CD8-positive, alpha-beta memory T cell (primary cell): ENCODE measurements at places on chromosomes 4 and X. TPM values are rescaled to one million over a fixed set of nuclear protein-coding genes. Genes with fewer than 3 reads are reported as not detected.
A peak's percentile ranks its signal among the peaks of the same experiment; 100 is the strongest.

GRCh38 chr4:76895619-76896018, 2.3 kb downstream of the SOWAHB start:
- no peak for DNase-seq

- peak; percentile 72 for DNase-seq
These were observed 218.9 kb downstream of the OR13H1 start for GRCh38 chrX:131762802-131763234.

- DNase-seq, result peak; percentile 1
These were observed 550.9 kb upstream of the BOD1L1 start for GRCh38 chr4:14178421-14178820.

- DNase-seq, result no peak
These were observed 349.3 kb downstream of the FBXO8 start for GRCh38 chr4:173934201-173934600.

- DNase-seq, result no peak
These were observed 1248.8 kb downstream of the ADGRL3 start for GRCh38 chr4:62448911-62449310.

- DNase-seq, result no peak
These were observed 624.3 kb upstream of the EPHA5 start for GRCh38 chr4:66294638-66295037.

- DNase-seq, result no peak
These were observed 174.4 kb upstream of the BCOR start for GRCh38 chrX:40272141-40272540.

DNA sequence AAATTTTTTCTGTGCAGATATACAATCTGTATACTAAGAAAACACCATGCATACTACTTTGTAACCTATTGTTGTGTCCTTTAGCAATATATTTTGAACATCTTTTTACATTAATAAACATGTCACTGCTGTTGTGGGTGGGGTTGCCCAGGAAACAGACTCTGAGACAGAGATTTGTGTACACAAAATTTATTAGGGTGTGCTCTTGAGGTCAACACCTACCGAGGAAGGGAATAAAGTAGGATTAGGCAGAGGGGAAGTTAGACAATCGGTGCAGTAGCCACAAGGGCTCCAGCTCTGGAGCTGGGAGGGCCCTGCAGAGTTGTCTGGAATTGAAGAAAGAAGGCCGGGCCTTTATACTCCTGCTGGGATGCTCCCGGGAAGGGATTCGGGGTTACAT, 56.4 kb downstream of the CXorf58 start:
- no peak for DNase-seq

- DNase-seq, result no peak
These were observed 44.5 kb downstream of the SCFD2 start for GRCh38 chr4:53321151-53321983.

Gene GPRIN3
- total RNA-seq, result 15.6 TPM

Gene ZNF827
- 32.5 TPM for total RNA-seq
